Right lung (tissue), 10 donors: ENCODE measurements at places on chromosomes 12 and 14. TPM values are rescaled to one million over a fixed set of nuclear protein-coding genes. Genes with fewer than 3 reads are reported as not detected.

Gene CAPZA3
- polyA plus RNA-seq = 1.5 TPM

Gene APPL2
- 90.7 TPM for polyA plus RNA-seq

Gene KRT85
- not detected for polyA plus RNA-seq

Gene PTPN6
- 19.0 TPM for polyA plus RNA-seq

- DNase-seq = no peak
Measured at GRCh38 chr14:71628433-71628832, 303.8 kb upstream of the RGS6 start.

- peak; percentile 48 for DNase-seq
Measured at GRCh38 chr12:85713373-85713772, 122.8 kb downstream of the RASSF9 start.
